WTC11 (cell line): ENCODE measurements at places on chromosomes 3 and 15. TPM values are rescaled to one million over a fixed set of nuclear protein-coding genes. Genes with fewer than 3 reads are reported as not detected.
A peak's percentile ranks its signal among the peaks of the same experiment; 100 is the strongest.

DNA sequence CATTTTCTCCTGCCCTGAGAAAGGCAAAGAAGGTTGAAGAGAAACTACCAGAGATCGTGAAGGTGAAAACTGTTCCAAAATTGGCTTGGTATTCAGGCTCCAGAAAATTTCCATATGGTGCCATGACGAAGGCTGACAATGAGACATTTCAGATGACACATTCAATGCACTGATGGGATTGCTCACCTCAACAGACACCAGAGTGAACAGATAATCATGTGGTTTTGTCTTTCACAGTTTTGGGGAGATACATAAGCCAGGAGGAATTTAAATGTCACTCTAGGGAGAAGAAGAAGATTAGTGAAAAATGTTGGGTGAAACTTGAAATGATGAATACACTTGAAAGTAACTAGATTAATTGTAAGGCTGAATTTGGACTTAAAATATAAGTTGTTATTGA, 339.7 kb upstream of the EPHA3 start:
- no peak for DNase-seq

DNA sequence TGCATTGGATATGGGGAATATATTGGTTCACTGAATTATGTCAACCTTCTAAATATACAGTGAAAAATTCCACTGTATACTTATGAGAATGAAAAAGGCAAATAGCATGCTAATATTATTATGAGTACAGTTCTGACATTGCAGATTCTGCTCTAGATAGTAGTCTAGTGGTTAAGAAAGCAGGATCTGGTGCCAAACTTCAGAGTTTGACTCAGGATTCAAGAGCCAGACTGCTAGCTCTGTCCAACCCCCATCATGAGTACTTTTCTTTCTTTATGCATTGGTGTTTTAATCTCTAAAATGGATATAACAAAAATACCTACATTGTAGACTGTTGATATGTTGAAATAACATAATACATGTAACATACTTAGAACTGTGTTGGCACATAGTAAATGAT, 57.3 kb upstream of the PLSCR4 start:
- DNase-seq, result no peak

DNA sequence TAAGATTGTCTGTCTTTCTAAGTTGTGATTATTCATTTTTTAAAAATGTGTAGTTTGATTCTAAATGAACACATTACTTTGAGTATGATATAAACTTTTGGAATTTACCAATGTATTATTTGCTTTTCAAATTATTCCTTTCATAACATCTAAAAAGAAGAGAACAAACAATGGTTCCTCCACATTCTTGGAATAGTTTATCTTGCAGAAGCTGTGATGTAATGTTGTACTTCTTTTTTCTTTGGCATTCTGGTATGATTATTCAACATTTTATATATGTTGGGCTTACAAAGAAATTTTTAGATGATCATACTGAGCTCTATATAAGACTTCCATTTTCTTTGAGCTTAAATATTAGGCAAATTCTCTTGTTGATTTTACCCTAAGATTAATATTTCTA, 419.2 kb downstream of the DIPK2A start:
- DNase-seq, result no peak

- DNase-seq, result no peak
Measured at GRCh38 chr3:31953091-31953490, 28.0 kb downstream of the OSBPL10 start.

GRCh38 chr3:127764841-127765362, 57.4 kb downstream of the MGLL start:
- DNase-seq, result no peak

GRCh38 chr15:94229591-94230369, 1.6 kb upstream of the MCTP2 start:
- DNase-seq, result no peak

DNA sequence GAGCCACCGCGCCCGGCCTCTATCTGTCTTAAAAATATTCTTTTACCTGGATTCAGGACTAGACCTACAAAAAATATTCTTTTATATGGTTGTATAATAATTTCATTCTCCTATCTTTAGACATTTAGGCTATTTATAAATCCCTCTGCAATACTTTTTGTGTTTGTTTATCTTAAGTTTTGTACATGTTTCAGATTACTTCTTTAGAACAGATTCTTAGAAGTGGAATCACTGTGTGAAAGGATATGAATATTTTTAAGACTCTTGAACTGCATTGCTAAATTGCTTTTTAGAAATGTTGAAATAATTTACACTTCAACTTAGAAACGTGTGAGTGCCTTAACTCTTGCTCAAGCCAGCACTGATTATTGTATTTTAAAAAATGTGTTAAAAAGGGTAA, 131.3 kb upstream of the PTX3 start:
- no peak for DNase-seq

GRCh38 chr15:40279437-40280141, 3.3 kb downstream of the ANKRD63 start:
- DNase-seq, result peak; percentile 89

- no peak for DNase-seq
Measured at GRCh38 chr3:177281292-177282118, 84.2 kb upstream of the TBL1XR1 start.

DNA sequence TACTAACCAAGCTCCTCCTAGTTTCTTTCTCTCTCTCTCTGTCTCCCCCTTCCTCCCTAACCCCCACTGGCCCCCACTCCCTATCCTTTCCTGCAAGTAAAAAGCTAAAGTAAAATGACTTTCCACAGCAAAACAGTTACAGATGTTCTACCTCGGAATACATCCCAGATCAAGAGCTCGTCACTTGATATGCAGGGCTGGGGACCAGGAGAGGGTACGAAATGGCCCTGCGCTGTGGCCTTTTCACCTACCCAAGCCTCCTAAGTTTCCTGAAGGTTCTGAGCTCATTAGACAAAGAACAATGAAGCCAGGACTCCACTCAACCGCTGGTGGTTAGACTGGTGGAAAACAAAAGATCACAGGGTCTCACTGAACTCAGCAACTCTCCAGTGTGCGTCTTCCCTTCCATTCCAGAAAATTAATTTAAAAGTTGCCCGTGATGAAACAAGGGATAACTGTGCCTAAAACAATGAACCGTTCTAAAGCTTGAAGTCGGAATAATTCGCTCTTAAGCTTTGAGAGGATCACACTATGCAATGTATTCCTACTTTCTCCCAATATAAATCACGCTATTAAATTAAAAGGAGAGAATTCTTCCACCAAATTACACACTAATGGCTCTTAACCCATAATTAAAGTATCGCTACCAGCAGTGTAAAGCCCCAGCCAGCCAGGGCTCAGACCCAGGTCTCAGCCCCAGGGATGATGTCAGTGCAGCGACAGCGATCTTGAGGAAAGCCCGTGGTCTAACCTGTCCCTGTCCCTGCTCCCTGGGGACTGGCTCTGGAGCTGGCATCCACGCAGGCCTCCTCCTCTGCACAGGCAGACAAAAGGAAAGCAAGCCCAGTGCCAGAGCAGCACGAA, 5.0 kb downstream of the VGLL4 start:
- no peak for DNase-seq

DNA sequence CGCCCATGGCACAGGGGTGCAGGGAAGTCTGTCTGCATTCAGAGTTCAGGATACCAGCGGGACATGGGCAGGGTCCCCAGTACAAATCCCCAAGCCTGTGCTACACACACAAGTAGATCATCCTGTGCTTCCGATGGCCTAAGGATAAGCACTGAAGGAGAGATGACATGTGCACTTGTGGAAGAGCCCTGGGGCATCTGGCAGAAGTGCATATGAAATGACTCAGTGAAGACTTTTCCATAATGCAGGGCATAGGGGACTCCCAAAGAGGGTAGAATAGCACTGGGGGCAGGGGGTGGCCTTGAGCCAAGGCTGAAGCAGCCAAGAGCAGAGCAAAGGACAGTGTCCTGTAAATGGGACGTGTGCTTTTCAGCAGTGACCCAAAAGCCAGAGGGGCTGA, 22.9 kb downstream of the ADAMTS17 start:
- DNase-seq, result no peak

DNA sequence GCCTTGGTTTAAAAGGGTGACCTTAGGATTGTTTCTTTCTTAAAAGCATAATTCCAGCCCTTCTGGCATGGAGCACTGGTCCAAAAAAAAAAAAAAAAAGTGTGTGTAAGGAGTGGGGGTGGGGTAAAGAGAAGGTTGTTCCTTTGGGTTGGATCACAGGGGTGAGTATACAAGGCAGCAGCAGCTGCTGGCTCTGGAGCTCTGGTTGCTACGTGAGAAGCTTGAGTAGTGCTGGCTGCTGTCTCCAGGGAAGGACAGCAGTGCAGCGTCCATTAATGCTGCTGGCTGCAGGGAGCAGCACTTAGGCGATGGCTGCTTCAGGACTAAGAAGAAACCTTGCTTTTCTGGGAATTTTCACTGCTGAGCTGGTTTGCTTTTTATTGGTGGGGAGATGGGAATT, 2.3 kb downstream of the SETD5 start:
- peak; percentile 63 for DNase-seq

GRCh38 chr3:66997560-66998112, 471 bp upstream of the KBTBD8 start:
- DNase-seq, result no peak

- DNase-seq, result no peak
Measured at GRCh38 chr15:27512281-27513001, 541.5 kb downstream of the GABRG3 start.

- DNase-seq, result peak; percentile 79
Measured at GRCh38 chr15:88985547-88986393, 72.6 kb upstream of the MFGE8 start.

DNA sequence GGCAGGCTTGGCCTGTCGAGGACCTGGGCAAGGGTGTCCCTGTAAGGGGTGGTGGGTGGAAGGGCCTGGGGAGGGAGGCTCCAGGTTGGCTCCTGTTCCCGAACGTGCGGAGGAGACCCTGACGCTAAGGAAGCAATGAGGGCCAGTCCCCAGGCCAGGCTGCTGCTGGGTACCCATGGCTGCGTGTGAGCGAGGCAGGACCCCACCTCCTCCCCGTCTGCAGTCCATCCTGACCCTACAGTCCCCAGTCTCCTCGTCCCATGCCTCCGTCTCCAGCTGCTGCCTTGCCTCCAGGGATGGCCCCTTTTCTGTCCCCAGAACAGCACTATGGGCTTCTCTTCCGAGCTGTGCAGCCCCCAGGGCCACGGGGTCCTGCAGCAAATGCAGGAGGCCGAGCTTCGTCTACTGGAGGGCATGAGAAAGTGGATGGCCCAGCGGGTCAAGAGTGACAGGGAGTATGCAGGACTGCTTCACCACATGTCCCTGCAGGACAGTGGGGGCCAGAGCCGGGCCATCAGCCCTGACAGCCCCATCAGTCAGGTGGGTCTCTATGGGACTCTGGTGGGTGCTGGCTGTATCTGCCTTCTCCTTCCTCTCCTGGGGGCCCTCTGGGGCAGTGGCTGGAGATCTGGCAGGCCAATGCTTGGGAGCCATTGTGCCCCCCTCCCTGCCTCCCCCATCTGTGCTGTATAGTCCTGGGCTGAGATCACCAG, 571 bp downstream of the FES start:
- DNase-seq, result peak; percentile 31

DNA sequence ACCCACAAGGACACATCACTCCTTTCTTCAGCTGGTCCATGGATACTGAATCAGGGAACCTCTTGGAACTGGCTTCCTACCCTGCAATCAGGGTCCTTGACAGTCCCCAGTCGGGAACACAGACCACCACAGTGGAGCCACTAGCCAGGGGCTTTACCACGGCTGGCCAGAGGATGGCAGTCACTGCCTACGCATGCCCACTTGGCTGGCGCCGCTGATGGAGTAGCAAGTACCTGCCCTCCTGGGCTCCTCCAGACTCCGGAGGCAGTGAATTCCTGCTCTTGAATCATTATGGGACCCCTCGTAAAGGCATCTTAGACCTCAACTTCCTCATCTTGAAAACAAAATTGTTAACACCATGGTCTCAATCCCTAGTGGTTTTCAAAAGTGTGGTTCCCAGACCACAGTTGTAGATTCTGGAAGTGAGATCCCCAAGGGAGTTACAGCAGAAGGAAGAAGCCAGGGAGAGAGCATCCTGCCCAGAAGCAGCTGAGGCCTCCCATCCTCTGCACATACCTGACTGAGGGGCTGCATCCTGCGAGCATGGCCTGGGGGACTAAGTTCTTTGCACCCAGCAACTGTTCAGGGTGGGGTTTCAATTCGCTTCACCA, 9.1 kb upstream of the SKIC8 start:
- DNase-seq, result peak; percentile 95

- DNase-seq, result no peak
Measured at GRCh38 chr15:65289261-65289854, 2.7 kb upstream of the PARP16 start.

- no peak for DNase-seq
Measured at GRCh38 chr15:29774900-29775299, 47.4 kb downstream of the TJP1 start.

GRCh38 chr15:76233921-76234320, 77.3 kb downstream of the ETFA start:
- DNase-seq, result no peak

- DNase-seq, result no peak
Measured at GRCh38 chr3:11367143-11367693, 95.0 kb downstream of the ATG7 start.

DNA sequence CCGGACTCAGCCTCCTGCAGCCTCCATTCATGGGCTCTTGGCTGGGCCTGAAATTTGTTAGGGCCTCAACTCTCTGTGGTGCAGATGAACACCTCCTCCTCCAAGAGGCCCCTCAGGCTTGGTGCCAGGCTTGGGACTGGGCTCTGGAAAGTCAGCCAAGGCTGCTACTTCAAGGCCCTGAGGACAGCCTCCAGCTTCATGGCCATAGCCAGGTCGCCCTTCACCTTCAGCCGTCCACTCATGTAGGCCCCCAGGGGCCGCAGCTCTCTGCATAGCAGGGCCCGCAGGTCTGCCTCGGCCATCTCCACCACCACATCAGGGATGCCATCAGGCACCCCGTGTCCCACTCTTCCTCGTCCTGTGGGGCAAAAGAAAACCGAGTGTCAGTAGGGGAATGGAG, 8.3 kb downstream of the STOML1 start:
- DNase-seq, result no peak

DNA sequence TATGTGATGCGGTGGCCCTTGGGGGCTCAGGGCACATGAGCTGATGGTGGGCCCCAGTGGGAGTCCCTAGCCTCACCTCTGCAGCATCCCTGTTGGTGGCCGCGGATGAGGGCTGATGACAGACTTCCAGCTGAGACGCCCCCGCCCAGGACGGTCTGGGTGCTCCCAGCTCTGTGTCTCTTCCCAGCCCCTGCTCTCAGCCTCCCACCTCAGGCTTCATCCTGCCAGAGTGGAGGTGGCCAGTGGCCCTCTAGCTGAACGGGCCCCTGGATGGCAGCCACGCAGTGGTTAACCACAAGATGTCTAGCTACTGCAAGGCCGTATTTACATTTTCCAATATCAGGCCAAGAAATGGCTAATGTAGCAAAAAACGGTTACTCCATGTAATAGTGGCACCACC, 205.3 kb upstream of the LINGO1 start:
- DNase-seq, result no peak

- DNase-seq, result no peak
Measured at GRCh38 chr15:80183886-80184285, 31.1 kb downstream of the FAH start.

The TNNC1 gene
- total RNA-seq, result 4.3 to 5.7 TPM (median 5.6 TPM) in 3 replicates

The MELTF gene
- 7.3 to 9.5 TPM (median 8.7 TPM) in 3 replicates for total RNA-seq

The MYLK gene
- 10.4 to 11.0 TPM (median 10.8 TPM) in 3 replicates for total RNA-seq

The GASK1A gene
- 7.1 to 9.6 TPM (median 7.7 TPM) in 3 replicates for total RNA-seq

The RBPMS2 gene
- 195 to 210 TPM (median 202 TPM) in 3 replicates for total RNA-seq

The RHOV gene
- 5.0 to 5.4 TPM (median 5.1 TPM) in 3 replicates for total RNA-seq

The CPEB1 gene
- 2.5 to 3.9 TPM (median 3.2 TPM) in 3 replicates for total RNA-seq
